HCT116 (cell line): ENCODE measurements at places on chromosomes 16 and 17.

- DNase-seq = no peak
- H3K4me3 ChIP-seq = no peak overlapping the region
- H3K27ac ChIP-seq = no peak overlapping the region
- H3K4me1 ChIP-seq = no peaks in the 10 kb centered on the region
- H3K27me3 ChIP-seq = no peaks in the 10 kb centered on the region
Measured at GRCh38 chr16:28522792-28523191, 16.0 kb downstream of the NUPR1 start.

DNA sequence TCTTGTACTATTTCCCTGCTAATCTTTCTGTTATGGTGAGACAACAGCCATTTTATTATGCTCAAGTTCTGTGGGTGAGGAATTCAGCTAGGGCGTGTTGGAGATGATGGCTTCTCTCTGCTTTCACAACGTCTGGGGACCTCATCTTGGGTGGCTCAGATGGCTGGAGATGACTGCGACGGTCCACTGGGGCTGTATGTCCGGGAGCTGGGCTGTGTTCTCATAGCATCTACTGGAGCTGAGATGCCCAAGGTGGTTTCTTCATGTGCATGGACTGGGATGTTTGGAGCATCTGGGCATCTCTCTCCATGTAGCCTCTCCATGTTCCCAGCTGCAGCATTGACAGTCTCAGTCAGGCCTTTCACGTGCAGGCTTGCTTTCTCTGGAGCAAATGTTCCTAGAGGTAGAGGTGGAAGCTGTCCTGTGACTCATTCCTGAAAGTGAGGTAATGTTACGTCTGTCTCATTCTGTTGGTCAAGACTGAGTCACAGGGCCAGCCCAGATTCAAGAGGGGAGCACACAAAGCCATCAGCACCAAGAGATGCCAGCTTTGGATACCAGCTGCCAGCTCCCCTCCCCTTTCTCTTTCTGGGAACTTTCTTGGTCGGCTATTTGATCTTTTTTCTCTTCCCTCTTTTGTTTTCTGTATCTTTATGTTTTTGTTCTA lies 96.2 kb downstream of the RAP1GAP2 start:
- peak overlapping the region; percentile 24; the same call in 1 of the 2 replicates for H3K27ac ChIP-seq
- H3K4me1 ChIP-seq = peaks cover 61% of the 10 kb centered on the region
- no peak overlapping the region for H3K4me3 ChIP-seq
- H3K36me3 ChIP-seq = no peaks in the 10 kb centered on the region
- no peaks in the 10 kb centered on the region for H3K27me3 ChIP-seq

DNA sequence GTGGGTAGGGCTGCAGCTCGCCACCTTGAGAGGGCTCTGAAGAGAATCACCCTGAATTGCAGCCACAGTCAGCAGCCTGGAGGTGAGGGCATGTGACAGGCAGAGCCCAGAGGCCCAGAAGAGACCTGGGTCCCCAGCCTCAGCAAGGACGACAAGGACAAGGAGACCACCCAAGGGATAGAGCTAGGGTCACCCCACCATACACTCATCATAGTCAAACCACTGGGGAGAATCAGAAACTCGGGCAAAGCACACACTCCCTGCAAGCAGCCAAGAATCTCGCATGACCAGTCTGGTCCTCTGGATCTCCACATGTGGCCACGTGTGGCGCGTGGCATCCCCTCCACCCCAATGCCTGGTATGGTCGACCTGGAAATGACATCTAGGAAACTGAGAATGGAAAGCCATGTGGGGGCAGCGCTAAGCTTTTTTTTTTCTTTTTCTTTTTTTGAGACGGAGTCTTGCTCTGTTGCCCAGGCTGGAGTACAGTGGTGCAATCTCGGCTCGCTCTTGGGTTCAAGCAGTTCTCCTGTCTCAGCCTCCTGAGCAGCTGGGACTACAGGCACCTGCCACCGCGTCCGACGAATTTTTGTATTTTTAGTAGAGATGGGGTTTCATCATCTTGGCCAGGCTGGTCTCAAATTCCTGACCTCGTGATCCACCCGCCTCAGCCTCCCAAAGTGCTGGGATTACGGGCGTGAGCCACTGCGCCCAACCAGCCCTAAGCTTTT lies 4.6 kb upstream of the SPHK1 start:
- peaks cover 4% of the 10 kb centered on the region; the same call in 1 of the 2 replicates for H3K27me3 ChIP-seq
- H3K4me3 ChIP-seq = no peak overlapping the region
- peaks cover 13% of the 10 kb centered on the region for H3K4me1 ChIP-seq
- no peak overlapping the region for H3K27ac ChIP-seq
- DNase-seq = no peak

DNA sequence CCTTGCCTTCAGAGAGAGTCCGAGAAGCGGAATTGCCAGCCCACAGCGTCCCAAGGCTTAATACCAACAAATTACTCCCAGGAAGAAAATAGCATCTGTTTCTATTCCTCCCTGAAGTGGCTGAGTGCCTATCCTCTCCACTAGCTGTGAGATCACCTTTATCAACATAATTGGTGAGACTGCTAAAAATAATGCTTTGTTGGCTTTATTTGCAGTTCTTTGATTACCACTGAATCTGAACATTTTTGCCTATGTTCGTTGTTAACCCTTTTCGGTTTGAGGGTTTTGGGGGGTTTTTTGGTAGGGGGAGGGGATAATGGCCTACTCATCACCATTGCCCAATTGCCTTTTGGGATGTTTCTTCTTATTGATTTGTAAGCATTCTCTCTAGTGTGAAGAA lies 31.0 kb downstream of the MMP15 start:
- no peak overlapping the region for H3K27ac ChIP-seq
- peaks cover 12% of the 10 kb centered on the region for H3K27me3 ChIP-seq
- H3K4me1 ChIP-seq = no peaks in the 10 kb centered on the region
- H3K36me3 ChIP-seq = no peaks in the 10 kb centered on the region

- H3K4me3 ChIP-seq = no peak overlapping the region
- DNase-seq = no peak
- peaks cover 12% of the 10 kb centered on the region for H3K36me3 ChIP-seq
- H3K4me1 ChIP-seq = peaks cover 8% of the 10 kb centered on the region
- no peak overlapping the region for H3K27ac ChIP-seq
Measured at GRCh38 chr16:4651827-4652226, 27.2 kb downstream of the MGRN1 start.

- H3K4me3 ChIP-seq = no peak overlapping the region
- H3K36me3 ChIP-seq = no peaks in the 10 kb centered on the region
- DNase-seq = no peak
- H3K4me1 ChIP-seq = peaks cover 3% of the 10 kb centered on the region; the same call in 1 of the 2 replicates
- peaks cover 9% of the 10 kb centered on the region; the same call in 1 of the 2 replicates for H3K27me3 ChIP-seq
Measured at GRCh38 chr16:49455991-49456745, 82.6 kb downstream of the C16orf78 start.

GRCh38 chr17:73478768-73479424 lies 165.3 kb downstream of the SDK2 start:
- no peaks in the 10 kb centered on the region for H3K36me3 ChIP-seq
- no peak overlapping the region for H3K27ac ChIP-seq
- H3K4me3 ChIP-seq = no peak overlapping the region
- H3K27me3 ChIP-seq = no peaks in the 10 kb centered on the region

DNA sequence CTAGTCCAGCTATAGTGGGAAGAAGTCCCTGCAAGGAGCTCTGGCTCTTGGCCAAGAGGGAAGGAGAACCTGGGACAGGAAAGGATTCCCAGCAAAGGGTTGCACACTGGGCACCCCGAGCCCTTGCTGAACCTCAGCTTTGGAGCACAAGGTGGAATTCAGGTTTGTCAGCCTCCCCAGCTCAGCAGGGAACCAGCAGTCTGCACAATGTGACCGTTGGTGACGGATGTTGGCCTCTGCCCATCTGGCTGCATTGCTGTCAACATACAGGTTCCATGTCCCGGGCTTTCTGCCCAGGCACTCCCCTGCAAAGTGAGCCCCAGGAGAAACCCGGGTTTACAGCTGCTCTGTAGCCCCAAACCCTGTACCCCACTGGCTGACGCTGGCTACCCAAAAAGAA lies 6.7 kb downstream of the RPRML start:
- no peaks in the 10 kb centered on the region for H3K36me3 ChIP-seq
- H3K27ac ChIP-seq = no peak overlapping the region
- H3K27me3 ChIP-seq = no peaks in the 10 kb centered on the region

DNA sequence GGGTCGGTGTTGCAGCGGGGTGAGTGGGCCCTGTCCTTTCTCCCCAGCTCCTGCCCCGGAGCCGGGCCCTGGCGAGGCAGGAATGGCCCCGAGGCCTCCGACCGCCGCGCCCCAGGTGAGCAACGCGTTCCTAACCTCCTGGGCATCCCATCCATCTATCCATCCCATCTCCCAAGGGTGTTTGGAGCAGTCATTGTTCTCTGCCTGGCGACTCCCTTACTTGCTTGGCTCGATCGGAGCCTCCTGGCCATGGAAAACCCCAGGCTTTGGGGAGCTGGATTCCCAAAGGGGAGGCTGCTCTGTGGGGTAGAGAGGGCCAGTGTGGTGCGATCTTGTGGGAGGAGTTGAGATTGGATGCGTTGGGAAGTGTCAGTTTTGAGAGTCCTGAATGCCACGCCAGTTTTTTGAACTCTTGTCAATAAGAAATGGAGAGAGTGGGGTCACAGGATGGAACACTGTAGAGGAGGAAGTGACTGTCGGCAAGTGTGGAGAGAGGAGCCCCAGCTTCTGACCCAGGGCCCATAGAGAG lies 684 bp downstream of the ZFP90 start:
- no peak overlapping the region; the same call in 1 of the 2 replicates for H3K27ac ChIP-seq
- H3K36me3 ChIP-seq = peaks cover 4% of the 10 kb centered on the region; the same call in 1 of the 2 replicates
- no peak for DNase-seq
- H3K4me3 ChIP-seq = peak overlapping the region; percentile 71
- peaks cover 13% of the 10 kb centered on the region for H3K4me1 ChIP-seq
